ENCODE measurements at places on chromosomes 6 and 20. TPM values are rescaled to one million over a fixed set of nuclear protein-coding genes. Genes with fewer than 3 reads are reported as not detected.

GRCh38 chr6:98590136-98590681 is 244.2 kb upstream of the POU3F2 start:
- no peak for ATAC-seq

The HLA-DQA1 gene
- total RNA-seq: 4.3 TPM

The VPS52 gene
- total RNA-seq: 32.4 TPM

DNA sequence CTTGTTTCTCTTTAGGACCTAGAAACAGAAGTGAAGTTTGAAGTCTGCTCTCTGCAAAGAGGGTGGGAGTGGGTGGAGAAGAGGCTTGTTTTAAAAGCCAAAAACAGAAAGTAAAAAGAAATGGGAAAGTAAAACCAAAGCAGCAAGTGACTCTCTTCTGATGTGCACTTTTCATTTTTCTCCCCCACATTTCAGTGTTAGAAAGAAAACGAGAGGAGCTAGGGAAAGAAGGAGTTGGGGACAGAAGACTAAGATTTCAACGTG is 1.3 kb downstream of the C6orf141 start:
- no peak for ATAC-seq

- no peak for ATAC-seq
Observed at GRCh38 chr6:136446145-136446544, 104.1 kb downstream of the MAP7 start.

DNA sequence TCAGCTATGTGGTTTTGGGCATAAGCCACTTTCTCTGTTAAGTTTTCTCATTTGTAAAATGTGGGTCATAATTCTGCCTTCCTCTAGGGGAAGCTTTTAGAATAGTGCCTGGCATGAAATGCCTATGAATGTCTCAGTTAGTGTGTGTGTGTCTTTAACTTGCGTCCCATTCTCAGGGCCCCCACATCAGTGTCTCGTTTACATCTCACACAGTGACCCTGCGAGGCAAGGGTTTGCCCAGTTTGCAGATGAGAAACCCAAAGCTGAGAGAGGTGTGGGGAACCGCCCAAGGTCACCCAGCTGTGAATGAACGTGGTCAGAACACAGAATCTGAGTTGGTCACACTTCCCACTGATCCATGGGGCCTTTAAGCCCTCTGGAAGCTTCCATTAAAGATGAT is 14.1 kb downstream of the DYNLRB1 start:
- ATAC-seq: no peak

DNA sequence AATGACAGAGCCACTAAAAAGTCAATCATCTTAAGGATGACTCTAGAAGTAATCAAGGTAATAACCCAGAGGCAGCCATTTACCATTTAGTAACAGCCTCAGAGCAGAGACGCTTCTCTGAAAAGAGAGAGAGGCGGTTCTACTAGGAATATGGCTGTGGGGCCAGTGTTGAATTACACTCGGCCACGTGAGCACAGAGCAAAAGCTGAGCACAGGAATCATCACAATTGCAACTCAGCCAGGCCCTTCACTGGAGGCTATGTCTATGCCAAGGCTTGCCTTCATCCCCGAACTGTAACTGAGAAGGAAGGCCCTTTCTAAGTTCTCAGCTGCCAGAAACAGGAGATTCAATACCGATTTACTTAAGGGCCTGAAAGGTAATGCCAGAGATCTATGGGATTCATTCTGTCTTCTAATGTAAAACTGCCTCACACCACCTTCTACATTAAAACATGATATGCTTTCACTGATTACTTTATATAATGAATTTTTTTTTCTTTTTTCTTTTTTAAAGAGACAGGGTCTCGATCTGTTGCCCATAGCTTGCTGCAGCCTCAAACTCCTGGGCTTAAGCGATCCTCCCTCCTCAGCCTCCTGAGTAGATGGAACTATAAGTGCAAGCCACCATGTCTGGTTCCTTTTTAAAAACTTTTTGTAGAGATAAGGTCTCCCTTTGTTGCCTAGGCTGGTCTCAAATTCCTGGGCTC is 67.6 kb downstream of the NUDT3 start:
- ATAC-seq: peak; percentile 53

DNA sequence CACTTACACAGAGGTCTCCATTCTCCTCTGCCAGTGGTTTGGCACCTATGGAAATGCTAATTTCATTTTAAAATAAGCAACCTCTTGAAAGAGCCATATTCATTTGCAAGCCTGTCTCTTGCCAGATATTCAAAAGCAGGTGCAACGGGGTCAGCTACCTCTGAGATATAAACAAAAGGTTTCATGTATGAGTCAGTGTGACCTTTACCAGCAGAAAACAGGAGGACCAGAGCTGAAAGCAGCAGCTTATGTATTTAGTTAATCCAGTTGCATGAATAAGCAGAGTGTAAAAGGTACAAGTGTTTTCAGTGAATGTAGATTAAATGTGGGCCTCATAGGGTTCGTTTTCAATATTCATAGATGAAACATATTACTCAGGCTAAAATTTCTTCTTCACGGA is 56.0 kb downstream of the TENT5A start:
- ATAC-seq: no peak

- ATAC-seq: no peak
Observed at GRCh38 chr20:62190639-62191411, 8.0 kb downstream of the MTG2 start.

DNA sequence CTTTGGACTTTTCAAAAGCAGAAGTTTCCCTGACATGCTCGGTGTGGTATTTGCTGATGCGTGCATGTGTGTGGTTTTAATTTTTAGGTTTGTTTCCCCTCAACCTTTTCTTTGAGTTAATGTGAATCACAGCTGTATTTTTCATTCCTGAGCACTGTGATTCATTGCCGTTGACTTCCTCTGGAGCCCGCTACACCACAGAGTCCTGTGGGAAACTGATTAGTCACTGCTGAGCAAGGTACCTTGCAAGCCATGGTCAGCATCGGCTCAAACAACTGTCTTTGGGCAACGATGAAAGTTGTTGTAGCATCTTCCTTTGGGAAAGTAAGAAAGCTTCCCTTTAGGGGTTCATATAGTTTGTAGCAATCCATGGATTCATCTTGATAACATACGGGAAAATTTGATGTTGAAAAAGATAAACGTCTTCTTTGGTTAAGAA is 57.5 kb downstream of the RIN2 start:
- peak; percentile 87 for ATAC-seq

DNA sequence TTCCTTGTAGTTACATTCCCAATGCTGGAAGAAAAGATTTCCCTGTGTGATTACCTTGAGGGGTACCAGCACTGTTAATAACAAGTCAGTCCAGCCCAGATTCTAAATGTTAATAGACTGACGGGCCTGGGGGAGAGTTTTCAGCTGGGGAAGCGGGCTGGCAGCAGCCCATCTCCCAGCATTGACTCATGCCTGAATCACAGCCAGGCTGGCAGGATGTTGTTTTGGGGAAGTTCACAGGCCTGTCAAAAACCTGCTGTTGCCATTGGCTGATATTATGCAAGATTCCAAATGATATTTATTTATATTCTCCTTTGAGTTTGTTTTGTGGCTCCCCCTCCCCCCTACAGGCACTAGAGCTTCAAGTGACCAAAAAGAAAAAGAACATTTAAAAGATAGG is 213.9 kb upstream of the CNR1 start:
- peak; percentile 69 for ATAC-seq

The FAM184A gene
- total RNA-seq: 12.4 TPM

GRCh38 chr6:116451916-116452315 is 9.3 kb upstream of the CALHM6 start:
- no peak for ATAC-seq

DNA sequence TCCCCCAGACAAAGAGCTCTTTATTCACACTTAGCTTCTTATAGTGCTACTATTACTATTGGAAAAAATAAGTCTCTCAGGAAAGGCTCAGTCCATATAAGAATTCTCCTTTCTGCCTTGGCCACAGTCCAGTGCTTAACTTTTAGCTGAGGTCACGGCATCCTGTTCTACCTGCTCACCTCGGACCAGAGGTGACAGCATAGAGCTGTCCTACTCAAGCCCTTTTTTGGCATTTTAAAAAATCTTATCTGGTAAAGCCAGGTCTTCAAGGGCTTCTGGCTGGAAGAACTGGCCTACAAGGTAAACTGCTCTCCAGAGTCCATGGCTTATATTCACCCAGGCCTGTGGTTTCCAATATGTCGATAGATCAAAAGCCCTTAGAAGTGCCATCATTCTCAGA is 109.7 kb downstream of the RCAN2 start:
- no peak for ATAC-seq

The RBBP8NL gene
- not detected for total RNA-seq

The LGSN gene
- total RNA-seq: not detected

- no peak for ATAC-seq
Observed at GRCh38 chr20:36880741-36881250, 4.9 kb downstream of the TLDC2 start.

The COL11A2 gene
- 1.4 TPM for total RNA-seq

GRCh38 chr6:46898006-46898405 is 23.7 kb downstream of the ADGRF5 start:
- no peak for ATAC-seq

- no peak for ATAC-seq
Observed at GRCh38 chr20:38727607-38728190, 3.4 kb downstream of the SLC32A1 start.

The FOXC1 gene
- total RNA-seq: 11.4 TPM

DNA sequence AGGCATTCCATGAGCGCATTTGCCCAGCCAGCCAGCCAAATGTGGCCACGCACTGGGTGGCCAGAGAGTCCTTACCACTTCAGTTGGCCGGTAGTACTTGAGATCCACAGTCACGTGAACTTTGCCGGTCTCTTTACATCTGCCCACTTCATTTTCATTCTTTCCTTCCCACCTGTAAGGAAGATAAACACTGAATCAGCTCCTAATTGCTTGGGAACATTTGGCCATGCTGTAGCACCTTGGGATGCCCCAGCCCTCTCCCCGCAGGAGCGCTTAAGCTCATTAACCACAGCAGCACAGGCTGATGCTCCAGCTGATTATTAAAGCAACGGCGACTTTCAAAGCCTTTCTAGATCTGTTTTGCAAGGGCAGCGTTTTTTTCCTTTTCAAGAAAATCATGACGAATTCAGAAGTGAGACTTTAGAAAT is 116.6 kb downstream of the FOXC1 start:
- ATAC-seq: no peak

DNA sequence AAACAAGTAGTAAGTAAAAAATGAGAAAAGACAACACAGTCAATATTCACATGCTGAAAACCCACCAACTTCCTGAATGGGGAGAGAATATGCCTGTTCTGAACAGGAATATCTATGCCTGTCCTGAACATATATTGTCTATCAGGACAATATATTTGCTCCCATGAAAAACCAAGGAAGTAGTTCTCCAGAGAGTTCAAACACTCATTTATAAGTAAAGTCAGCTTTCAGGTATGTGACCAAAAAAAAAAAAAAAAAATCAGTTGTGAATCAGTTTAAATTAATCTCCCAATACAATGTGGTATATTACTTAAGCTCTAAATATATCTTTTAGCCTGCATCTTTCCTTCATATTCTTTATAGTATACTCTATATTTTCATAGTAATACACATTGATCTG is 119.5 kb downstream of the MYB start:
- no peak for ATAC-seq

- no peak for ATAC-seq
Observed at GRCh38 chr6:123467392-123467791, 169.4 kb downstream of the TRDN start.

DNA sequence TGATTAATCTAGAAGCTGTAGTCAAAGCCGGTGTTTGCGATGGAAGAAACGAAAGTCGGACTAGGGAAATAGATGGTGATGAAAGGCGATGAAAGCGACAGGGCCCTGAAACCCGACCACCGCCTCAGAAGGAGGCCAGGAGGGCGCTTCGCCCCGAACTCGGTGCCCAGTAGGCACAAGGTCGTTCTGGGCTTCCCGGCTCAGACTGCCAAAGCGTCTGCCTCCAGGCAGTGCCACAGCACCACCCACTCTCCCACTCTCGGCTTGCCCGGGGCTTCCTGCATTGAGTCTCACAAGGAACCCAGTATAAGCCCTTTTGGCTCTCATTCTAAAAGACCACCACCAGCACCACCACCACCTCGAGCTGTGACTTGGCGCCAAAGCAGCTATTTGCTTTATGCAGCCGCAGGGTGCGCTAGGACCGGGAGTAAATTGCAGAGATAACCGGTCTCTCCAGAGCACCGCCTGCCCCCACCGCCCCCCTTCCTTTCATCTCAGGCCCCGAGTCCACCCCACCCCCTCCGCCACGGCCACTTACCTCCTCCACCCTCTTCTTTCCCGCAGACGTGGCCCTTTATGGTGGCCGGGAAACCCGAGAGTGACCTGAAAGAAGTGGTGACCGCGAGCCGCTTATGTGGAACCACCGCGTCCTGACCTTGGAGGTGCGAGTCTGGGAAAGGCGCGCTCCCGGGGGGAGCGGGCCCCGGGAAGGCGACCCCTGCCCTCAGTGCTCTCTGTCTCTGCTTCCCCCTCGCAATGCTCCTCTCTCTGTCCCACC is 2.4 kb downstream of the TCF21 start:
- no peak for ATAC-seq

DNA sequence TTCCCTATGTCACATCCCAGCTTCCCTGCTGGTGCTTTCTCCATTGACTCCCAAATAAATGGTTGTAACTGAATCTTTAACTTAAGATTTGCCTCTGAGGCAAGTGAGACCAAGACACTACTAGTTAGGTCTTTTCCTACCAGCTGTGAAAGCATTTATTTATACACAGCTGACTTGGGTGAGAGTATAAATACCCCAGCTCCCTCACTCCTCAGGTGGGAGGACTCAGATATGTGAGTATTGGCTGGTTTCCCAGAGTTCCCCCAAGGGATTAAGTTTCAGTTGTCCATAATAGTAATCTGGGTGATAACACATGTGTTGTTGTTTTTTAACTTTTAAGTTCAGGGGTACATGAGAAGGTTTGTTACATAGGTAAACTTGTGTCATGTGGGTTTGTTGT is 49.8 kb downstream of the CFAP61 start:
- no peak for ATAC-seq
